ENCODE measurements at places on chromosomes 7 and 10. TPM values are rescaled to one million over a fixed set of nuclear protein-coding genes. Genes with fewer than 3 reads are reported as not detected.

Gene BLNK
- 4.4 TPM for total RNA-seq

Gene HOXA4
- total RNA-seq = not detected

Gene MAGI2
- total RNA-seq = 3.8 TPM

Gene OR6V1
- not detected for total RNA-seq

Gene CUZD1
- 0.25 TPM for total RNA-seq

Gene OR9A2
- total RNA-seq = not detected

Gene PKD2L1
- total RNA-seq = not detected

Gene SLC26A4
- total RNA-seq = 0.83 TPM

Gene MMD2
- not detected for total RNA-seq

Gene C7orf57
- total RNA-seq = not detected

Gene SORBS1
- total RNA-seq = 1,253 TPM

Gene ZFYVE27
- 10.1 TPM for total RNA-seq
